ENCODE measurements at places on chromosomes 13 and 19. TPM values are rescaled to one million over a fixed set of nuclear protein-coding genes. Genes with fewer than 3 reads are reported as not detected.

CRB3 gene
- total RNA-seq, result 1.2 TPM

DAND5 gene
- 2.8 TPM for total RNA-seq

DNA sequence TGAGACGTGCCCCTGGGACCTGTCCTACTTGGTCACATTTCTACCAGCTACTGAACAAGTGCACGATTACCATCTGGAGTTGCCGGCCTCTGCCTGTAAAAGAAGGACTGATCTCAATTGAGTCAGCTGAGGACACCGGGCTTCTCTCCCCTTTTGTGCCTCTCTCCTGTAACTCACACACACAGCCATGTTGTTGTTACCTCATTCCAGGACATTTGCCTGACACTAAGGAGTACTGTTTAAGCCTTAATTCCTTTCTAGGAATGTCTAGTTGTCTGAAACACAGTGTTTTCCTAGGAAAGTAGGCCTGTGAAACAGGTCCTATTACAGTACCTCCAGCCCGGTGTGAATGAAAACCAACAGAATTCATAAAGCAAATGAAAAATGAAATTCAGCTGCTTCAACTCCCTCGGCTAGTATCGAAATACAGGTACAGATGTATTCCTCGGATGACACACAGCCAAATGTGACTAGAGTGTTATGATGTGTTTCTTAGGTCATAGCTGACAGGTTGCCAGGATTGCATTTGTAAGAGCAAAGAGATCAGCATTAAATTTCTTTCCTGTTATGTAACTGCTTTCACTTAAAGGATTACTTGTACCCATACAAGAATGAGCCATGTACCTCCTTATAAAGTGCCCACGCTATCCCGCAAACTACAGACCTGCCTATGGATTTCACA is 152.0 kb upstream of the IRS2 start:
- DNase-seq, result no peak

- no peak for DNase-seq
Measured at GRCh38 chr13:46803586-46803985, 6.6 kb upstream of the ESD start.

DNA sequence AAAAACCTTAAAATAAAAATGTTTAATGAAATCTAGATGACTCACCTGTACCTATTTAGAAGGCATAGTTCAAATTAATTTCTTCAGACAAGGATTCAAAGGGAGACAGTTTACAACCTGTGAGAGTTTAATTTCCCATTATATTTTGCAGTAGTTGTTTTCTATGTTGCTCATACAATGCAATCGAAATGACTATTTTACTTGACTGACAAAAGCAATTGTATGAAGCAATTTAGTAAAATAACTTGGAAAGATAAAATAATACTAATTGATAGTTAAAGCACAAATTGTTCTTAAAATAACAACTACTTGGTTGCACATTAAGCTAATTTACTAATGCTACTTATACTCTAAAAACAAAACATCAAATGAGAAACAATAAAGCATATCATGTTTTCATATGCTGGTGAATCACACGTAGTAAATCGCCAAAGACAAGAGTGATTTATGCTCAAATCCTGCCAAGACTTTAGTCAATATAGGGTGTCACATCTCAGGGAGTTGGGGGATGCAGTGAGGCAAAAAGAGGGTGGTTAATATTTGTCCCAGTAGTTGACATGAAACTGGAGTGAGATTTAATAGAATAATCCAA is 6.4 kb downstream of the DACH1 start:
- DNase-seq, result no peak

DNA sequence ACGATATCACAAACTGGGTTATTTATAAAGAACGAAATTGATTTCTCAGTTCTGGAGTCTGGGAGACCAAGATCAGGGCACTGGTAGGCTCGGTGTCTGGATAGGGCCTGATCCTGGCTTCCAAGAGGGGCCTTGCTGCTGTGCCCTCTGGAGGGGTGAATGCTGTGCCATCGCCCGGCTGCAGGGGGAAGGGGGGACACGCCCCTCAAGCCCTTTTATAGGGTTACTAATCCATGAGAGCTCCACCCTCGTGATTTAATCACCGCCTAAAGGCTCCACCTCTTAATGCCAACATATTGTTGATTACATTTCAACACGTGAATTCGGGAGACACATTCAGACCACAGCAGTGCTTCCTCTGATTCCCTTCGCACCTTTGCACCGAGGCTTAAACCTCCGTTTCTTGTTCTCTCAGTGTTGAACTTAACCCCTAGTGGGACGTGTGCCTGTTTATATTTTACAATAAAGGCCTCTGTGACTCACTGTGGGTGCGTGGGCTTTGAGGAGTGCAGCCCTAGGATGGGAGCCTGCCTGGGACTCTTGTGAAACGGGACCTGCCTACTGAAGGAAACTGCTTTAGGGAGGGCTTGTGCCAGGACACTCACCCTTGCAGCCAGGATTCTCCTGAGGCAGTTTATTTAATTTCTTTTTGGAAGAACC is 52.4 kb upstream of the SPATA13 start:
- no peak for DNase-seq

DNA sequence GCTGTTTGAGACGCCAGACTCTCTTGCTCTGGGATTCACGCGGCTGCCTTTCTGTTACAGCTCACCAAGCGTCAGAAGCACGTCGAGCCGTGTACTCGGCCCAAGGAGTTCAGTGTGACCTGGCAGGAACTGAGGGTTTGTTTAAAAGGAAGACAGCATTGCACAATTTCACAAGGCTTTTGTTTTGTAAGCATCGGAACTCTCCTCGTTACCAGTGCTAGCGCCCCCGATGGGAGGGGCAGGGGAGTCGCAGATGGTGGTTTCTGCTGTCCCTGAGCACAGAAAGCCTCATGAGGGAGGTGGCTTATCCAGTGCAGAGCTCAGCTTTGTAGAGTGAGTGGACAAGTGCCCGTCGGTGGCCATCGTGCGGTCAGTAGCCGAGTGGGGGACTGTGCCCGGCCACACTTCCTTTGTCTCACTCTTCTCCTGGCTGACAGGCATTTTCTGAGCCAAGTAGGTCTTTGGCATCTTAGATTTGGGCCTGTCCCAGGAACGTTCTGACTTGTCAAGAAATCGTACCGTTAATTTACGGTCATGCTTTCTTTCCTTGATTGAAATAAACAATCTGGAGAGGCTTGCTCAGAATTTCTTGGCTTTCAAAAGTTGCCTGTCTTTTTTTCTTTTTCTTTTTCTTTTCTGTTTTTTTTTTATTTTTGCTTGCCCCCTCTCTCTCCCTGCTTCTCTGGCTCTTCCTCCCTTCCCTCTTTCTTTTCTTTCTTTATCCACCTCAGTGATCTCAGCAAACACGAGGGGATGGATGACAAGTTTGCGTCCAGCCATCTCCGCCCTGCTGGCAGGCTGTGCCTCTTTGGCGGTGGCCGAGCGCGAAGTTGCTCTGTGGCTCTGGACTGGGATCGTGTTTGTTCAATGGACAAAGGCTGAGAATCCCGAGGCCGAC is 7.7 kb downstream of the KDM4B start:
- DNase-seq, result peak; percentile 88

DNA sequence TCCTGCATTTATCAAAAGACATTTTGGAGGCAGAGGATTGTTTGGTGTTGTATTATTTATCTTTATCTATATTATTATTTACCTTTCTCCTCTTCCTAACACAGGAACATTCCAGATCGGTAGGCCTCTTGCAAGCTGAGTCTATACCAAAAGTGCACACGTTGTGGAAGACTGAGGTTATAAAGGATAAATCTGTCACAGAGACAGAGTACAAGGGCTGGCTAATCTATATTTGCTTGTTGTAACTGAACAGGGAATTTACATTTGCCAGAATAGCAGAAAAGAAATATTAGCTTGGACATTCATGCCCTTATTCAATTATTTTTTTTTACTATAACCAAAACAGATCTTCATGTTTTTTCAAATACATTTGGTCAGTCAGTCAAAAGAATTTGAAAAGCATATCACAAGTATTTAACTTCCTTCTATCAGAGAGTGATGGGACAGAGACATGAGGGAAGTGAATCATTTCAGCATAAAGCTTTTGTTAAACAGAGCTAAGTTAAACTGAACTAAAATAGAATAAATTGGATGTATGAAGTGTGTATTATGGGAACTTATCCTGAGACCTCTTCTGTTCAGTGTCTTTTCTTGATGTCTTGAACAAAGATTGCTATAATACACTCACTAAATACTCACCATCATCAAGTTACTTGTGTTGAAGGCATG is 352.5 kb downstream of the DNAJC15 start:
- DNase-seq, result no peak

GRCh38 chr13:112959701-112960542 is 9.1 kb upstream of the MCF2L start:
- DNase-seq, result no peak

DNA sequence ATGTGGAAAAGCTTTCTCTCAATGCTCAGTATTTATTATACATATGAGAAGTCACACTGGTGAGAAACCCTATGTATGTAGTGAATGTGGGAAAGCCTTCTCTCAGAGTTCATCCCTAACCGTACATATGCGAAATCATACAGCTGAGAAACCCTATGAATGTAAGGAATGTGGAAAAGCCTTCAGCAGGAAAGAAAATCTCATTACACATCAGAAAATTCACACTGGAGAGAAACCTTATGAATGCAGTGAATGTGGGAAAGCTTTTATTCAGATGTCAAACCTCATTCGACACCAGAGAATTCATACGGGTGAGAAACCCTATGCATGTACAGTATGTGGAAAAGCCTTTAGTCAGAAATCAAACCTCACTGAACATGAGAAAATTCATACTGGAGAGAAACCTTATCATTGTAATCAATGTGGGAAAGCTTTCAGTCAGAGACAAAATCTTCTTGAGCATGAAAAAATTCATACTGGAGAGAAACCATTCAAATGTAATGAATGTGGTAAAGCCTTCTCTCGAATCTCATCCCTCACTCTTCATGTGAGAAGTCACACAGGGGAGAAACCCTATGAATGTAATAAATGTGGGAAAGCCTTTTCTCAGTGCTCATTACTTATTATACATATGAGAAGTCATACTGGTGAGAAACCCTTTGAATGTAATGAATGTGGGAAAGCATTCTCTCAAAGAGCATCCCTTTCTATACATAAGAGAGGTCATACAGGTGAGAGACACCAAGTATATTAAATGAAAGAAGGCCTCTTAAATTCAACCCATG is 34.4 kb downstream of the ZNF568 start:
- no peak for DNase-seq
